ENCODE measurements at places on chromosomes 11 and 22.

GRCh38 chr11:6813656-6814055 is 14.2 kb upstream of the OR6A2 start:
- DNase-seq: no peak

DNA sequence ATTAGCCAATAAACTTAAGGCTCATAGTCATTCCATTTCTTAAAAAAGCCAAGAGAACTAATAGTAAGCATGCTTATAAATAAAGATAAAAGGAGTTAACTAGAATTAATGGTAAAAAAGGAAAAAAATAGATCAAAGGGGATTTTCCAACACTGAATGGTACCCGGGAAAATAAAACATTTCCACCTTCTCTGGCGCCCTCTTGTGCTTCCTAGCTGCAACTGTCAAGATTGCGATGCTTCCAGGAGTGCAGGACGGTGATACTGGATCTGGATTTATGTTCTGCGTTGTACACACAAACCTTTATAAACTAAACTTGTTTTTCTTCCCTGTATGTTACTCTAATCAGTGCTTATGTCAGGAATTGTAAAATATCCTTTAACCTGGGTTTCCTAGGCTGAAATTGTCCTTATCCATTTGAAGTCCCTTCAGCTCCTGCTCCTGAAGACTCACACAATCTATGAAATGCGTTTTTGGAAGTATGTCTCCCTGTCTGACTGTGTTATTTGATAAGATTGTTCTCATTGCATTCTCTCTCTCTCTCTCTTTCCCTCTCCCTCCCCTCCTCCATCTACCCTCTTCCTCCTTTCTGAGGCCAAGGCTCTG is 9.6 kb upstream of the HTATIP2 start:
- DNase-seq: peak; percentile 56

DNA sequence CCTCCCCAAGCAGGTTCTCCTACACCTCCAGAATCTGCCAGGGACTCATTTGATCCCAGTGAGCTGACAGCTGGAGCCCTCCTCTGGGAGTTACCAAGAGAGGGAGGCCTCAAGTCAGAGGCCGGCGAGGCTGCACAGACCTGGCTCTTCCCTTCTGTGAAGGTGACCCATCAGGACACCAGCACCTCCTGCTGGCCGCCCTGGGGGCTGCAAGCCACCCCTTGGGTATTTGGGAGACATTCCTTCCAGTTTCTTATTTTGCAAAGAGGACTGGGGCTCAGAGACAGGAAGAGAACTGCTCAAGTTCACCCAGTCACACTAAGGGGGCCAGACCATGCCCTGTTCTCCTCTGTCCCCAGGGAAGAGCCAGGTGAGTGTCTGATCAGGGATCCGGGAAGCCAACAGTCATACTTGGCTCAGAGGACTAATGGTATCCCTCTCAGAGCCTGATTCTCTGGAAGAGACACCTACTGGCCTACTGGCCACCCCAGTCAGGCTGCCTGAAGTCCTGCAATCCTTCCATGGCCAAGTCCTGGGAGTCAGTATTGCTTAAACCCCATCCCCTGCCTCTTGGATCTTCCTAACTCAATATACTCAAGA is 40.5 kb upstream of the RIC3 start:
- no peak for DNase-seq

DNA sequence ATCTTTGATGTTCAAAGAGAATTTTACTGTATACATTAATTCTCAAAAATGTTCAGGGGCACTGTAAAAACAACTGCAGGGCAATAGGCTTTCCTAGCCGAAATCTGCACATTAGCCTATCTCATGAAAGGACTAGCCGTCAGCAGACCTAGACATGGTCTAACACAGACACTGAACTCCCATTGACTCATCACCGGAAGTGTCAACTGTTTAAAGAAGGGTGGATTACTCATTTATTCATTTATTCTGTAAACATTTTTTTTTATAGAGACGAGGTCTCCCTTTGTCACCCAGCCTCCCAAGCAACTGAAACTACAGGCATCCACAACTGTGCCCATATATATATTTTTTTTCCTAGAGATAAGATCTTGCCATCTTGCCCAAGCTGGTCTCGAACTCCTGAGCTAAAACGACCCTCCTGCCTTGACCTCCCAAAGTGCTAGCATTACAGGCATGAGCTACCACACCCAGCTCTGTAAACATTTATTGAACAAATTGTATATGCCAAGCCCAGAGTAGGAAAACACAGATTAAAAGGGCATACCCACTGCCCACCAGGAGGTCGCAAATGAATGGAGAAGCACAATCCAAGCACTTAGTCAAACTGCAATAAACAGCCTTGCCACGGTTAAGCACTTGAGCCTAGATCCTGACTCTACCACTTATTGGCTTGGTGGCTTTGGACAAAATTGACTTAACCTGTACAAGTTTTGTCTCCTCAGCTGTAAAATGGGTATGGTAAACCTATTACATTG is 26.6 kb downstream of the RAB30 start:
- peak; percentile 79 for DNase-seq

- DNase-seq: no peak
Measured at GRCh38 chr11:93662175-93662570, 691 bp downstream of the CEP295 start.

- DNase-seq: no peak
Measured at GRCh38 chr11:35141071-35141470, 2.1 kb downstream of the CD44 start.

- DNase-seq: no peak
Measured at GRCh38 chr22:17514084-17514483, 49.2 kb upstream of the SLC25A18 start.

DNA sequence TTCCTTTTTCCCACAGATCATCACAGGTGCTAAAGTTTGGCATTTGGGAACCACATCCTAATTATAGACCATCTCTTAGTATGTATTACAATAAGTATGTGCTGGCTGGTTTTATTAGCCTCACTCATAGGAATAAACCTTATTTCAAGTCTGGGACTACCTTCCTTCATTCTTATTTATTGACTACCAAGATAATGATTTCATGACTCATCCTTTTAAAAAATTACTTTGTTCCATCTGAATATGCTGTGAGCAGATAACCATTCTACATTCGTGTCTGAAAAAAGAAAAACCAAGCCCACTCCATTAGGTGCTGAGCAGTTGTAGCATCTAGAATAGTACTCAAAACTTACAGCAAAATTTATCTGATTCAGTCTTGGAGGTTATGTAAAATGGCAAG is 12.3 kb downstream of the TNRC6B start:
- no peak for DNase-seq

DNA sequence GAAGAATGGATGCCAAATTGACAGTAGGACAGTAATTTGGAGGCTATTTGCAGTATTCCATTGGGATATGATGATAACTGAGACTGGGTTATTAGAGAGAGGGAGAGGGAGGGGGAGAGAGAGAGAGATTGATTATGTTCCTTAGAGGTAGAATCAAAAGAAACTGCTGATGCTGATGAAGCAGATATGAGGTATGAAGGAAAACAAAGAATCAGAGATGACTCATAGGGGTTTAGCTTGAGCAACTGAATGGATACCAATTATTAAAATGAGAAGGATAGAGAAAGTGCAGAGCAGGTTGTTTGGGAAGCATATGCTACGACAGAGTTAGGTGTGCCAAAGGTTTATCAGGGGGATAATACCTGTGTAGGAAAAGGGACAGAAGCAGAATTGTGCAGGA is 12.8 kb upstream of the NUCB2 start:
- peak; percentile 77 for DNase-seq

GRCh38 chr11:288478-289397 is at the start of gene PGGHG:
TSS of gene PGGHG (plus strand) at chr11:289126. CDS start at chr11:289817, 691 bp downstream.
- peak; percentile 62 for DNase-seq

GRCh38 chr11:27485930-27486773 is 13.6 kb upstream of the LGR4 start:
- no peak for DNase-seq

DNA sequence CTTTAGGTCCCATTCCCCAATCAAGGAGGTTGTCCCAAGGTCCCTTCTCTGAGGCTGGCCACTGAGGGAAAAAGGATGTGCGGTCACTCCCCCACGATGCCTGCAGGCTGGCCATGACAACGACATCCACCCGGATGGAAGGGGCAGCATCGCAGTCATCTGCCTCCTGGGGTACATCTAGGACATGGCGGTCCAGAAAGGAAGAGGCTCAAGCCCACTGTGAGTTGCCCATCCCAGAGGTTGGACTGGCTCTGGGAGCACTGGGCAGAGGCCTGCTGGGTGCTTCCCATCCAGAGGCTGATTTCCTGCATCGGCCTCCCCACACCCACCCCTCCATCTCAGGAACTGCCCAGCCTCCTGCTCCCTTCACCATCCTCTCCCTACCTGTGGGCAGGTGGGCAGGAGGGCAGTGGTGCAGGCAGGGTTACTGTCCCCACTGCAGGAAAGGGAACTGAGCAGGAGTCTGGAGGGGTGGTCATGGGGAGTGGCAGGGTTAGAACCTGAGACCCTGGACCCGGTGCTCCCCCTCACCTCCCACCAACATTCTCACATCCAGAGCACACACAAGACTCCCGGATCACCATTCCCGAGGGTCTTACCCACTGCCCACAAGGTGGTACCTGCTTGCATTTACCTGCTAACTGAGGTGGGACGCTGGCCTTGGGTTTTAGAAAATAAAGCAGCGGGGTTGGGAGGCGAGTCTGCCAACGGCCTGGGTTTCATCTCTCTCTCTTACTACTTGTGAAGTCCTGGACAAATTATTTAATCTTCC is 4.4 kb downstream of the RCE1 start:
- DNase-seq: no peak

GRCh38 chr11:119716582-119717498 is 12.2 kb downstream of the NECTIN1 start:
- no peak for DNase-seq

GRCh38 chr11:86740628-86741483 is 59.5 kb upstream of the PRSS23 start:
- peak; percentile 85 for DNase-seq

GRCh38 chr11:60858236-60858635 is 2.5 kb upstream of the PTGDR2 start:
- no peak for DNase-seq

DNA sequence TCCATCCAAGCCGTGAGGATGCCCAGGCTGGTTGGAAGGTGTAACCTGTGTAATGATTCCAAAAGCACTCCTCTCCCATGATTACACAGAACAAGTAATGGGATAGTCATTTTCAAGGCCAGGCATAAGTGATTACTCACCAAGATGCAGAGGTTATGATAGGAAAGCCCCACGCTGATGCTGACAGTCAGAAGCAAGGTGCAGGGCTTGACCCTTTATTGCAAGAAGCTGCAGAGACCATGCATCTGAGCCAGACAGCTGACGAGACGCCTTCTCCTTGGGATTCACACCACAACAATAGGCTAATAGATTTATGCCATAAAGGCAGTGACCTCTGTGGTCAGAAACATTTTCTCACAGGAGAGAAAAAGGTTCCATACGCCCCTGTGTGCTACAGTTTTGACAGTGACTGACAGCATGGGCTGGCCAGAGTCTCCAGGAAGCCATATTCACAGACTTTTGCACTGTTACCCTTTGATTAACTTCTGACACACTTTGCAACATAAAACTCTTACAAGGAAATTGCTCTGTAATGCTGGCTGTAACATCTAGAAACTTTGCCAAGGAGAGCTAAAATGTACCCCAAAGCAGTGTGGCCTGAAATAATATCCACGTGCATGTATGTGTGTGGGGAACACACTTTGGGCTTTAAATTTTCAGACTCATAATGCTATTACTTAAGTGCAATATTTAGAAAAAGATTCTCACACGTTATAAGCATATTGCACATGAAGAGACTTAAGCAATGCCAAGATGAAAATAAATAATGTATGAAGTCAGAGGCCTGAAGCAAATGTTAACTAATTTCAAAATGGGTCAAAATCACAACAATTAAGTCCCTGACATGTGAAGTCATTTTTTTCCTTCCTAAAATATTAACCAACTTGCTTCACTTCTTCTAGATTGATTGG is 1079.0 kb upstream of the TENM4 start:
- peak; percentile 5 for DNase-seq

GRCh38 chr11:30619767-30620166 is 33.6 kb upstream of the MPPED2 start:
- DNase-seq: no peak

GRCh38 chr11:61474013-61474643 is 34.4 kb upstream of the LRRC10B start:
- no peak for DNase-seq

- DNase-seq: no peak
Measured at GRCh38 chr11:3220521-3221407, 2.2 kb upstream of the MRGPRG start.
